ENCODE measurements at places on chromosomes 3 and 15.

DNA sequence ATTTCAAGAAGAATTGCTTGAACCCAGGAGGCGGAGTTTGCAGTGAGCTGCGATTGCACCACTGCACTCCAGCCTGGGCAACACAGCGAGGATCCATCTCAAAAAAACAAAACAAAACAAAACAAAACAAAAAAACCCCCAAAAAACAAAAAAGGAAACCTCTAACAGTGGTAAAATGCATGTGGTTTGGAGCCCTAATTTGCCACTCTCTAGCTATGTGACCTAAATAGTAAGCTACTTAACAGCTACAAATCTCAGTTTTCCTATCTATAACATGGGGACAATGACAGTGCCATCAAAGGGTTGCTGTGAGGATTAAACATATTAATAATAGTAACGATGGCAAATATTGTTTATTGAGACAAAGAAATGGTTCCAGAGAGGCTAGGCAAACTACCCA lies 119.4 kb upstream of the LMOD3 start:
- DNase-seq, result no peak

- no peak for DNase-seq
Measured at GRCh38 chr3:42140665-42141203, 49.6 kb downstream of the TRAK1 start.

DNA sequence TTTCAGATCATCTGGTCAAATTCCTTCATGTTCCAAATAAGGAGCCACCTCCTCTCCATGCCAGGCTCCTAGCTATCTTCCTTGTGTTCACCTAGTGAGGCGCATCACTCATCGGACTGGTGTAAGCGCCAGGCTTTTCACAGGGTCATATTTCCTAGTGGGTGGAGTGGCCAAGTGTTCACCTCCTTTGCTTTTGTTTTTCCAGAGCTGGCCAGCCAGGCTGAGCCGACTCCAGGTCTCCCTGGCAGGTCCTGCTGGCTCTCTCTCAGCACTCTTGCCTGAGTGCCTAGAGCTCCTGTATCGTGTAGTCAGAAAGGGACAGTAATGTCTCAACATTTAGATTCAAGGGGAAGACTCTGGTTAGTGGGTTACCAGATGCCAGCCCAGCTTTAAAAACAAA lies 31.0 kb downstream of the HEG1 start:
- DNase-seq, result no peak

DNA sequence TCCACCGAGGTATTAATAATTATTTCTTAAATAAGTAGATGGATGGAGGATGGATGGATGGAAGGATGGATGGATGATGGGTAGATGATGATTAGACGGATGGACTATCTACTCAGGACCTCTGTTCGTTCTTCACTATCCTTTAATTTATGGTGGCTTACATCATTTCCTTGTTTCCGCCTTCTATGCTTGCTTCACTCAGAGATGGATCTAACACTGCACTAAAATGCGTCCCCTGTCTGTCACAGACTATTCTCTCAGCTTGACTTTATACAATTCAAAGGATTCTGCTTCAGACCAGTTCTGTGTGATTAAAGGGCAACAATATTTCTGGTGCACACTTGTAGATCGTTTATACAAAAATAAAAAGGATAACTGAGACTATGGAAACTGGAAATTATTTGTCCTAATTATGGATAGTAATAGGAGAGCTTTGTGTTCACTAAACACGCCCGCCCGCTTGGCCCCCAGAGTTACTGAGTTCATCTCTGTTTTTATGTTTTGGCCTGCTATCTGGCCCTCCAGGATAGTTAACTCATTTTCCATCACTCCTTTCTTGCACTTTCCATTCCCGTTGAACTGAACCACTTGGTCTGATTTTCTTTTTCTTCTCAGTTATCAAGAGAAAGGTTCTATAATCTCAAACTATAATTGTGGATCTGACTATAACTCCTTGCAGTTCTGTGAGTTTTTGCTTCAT lies 41.4 kb upstream of the CA12 start:
- no peak for DNase-seq

GRCh38 chr3:27568393-27568792 lies 84.2 kb upstream of the SLC4A7 start:
- no peak for DNase-seq
